ENCODE measurements at places on chromosomes 12 and 14.

- no peak for DNase-seq
Observed at GRCh38 chr12:96255077-96255476, 60.9 kb downstream of the ELK3 start.

GRCh38 chr14:42319996-42320395 is 713.3 kb downstream of the LRFN5 start:
- no peak for DNase-seq

DNA sequence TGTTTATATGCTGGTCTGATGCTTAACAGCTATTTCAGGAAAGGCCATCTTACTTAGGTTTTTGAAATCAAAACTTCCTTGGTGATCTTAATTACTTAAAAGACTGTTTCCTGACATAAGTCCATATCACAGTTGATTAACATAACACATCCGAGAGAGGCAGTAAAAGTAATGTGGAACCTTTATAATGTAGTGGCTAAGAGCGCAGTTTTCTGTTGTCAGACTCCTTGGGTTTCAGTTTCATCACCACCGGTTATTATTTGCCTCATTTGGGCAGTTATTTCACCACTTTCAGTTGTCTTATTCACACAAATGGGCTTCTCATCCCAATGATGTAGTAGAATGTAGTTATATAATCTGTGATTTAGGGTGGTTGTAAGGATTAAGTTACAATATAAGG is 30.9 kb downstream of the TBC1D15 start:
- DNase-seq = no peak

- no peak for DNase-seq
Observed at GRCh38 chr14:42407153-42407552, 800.5 kb downstream of the LRFN5 start.

- DNase-seq = no peak
Observed at GRCh38 chr14:105908481-105908911, 382.1 kb downstream of the TMEM121 start.

Measured in stimulated activated CD8-positive, alpha-beta memory T cell treated with anti-CD3 and anti-CD28 coated beads, Interleukin-12 subunit alpha, Interleukin-12 subunit beta, amount 100 ng/mL, for 4 hours (primary cell).